ENCODE measurements at places on chromosomes 12 and 14.

DNA sequence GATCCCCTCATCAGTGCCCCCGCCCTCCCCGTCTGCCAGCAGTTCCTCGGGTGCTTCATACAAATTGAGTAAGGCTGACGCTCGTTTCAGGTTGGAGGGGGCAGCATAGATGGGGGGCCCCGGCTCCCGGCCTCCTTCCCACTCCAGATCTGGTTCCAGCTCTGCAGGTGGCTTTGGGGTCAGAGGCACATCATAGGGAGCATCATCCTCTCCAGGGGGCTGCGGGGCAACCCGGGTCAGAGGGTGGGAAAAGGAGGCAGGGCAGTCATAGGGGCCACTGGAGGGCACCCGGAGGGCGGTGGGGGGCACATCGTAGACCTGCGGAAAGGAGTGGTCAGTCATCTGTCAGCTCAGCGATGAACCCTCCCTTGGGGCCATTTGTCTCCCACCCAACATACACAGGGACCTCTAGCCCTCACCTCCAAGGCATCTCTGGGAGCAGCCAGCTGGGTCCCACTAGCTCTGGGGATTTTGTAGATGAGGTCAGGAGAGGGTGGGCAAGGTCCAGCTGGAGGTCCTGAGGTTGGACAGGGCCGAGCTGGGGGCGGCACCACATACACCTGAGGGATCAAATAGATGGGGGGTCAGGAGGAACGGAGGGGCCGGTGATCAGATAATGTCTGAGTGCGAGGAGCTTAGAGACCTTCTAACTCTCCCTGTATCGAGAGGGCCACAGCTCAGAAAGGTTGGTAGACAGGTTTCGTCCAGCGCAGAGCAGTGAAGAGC, 5.1 kb downstream of the EFS start:
- DNase-seq, result no peak

- DNase-seq, result peak; percentile 78
Observed at GRCh38 chr14:92553438-92553837, 39.9 kb downstream of the RIN3 start.

- no peak for DNase-seq
Observed at GRCh38 chr14:102215576-102216250, 76.0 kb downstream of the WDR20 start.

- no peak for DNase-seq
Observed at GRCh38 chr12:66070378-66071120, 60.0 kb downstream of the LLPH start.

DNA sequence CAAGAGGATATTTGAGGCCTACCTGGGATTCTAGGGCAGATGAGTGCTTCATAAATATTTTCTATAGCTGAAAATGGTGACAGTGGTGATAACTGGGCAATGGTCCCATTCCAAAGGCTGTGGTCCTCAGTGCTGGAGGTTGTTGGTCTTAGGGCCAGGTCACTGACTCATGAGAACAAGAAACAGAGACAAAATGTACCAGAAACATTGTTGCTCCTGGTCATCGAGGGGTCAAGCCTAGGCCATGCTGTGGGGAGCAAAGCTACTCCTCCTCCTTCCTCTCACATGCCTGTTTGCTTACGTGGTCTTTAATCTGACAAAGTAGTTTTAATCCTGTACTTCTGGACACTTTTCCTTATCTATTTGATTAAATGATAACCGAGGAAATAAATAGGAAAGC, 33.8 kb downstream of the ERG28 start:
- no peak for DNase-seq

DNA sequence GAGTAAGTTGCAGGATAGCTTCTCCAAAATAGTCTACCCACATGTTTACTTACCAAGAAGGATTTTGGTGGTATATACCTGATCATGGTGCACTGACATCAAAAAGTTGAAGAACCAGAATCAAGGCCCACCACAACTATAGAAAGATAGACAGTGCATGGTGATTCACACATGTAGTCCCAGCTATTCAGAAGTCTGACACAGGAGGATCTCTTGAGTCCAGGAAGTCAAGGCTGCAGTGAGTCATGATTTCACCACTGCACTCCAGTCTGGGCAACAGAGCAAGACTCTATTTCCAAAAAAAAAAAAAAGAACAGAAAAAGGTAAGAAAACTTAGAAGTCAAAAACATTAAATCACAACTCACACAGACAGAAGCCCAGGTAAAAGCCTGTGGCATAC, 422.2 kb upstream of the FOXG1 start:
- peak; percentile 27 for DNase-seq

DNA sequence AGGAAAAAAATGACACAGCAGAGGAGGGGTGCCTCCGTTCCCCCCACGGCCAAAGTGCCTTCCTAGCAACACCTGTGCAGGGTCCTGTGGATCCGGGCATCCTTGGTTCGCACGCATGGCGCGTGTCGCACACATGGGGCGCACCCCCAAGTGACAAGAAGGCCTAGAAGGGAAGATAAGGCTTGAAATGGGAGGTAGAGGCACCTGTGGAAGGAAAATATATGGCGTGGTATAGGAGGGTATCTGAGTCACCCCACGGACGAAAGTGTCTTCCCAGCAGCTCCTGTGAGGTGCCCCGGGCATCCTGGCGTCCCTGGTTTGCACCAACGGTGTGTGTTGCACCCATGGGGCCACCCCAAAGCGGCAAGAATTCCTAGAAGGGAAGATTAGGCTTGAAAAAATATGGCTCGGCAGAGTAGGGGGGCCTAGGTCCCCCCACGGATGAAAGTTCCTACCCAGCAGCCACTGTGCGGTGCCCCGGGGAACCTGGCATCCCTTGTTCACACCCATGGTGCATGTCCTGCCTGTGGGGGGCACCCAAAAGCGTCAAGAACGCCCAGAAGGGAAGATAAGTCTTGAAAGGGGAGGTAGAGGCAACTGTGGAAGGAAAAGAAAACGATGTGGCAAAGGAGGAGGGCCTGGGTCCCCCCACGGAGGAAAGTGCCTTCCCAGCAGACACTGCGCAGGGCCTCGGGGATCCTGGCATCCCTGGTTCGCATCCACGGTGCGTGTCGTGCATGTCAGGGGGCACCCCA, 280.0 kb downstream of the ALG10 start:
- no peak for DNase-seq

- no peak for DNase-seq
Observed at GRCh38 chr14:87046960-87047359, 946.0 kb downstream of the GALC start.

- no peak for DNase-seq
Observed at GRCh38 chr14:32726516-32726915, 212.2 kb upstream of the NPAS3 start.

GRCh38 chr12:96218989-96219678, 25.0 kb downstream of the ELK3 start:
- DNase-seq, result no peak

- DNase-seq, result no peak
Observed at GRCh38 chr12:104672501-104673265, 215.9 kb downstream of the CHST11 start.

GRCh38 chr12:123908884-123909725, 63.5 kb downstream of the CCDC92 start:
- DNase-seq, result no peak

GRCh38 chr12:131130311-131130911, 176.7 kb downstream of the ADGRD1 start:
- DNase-seq, result no peak

DNA sequence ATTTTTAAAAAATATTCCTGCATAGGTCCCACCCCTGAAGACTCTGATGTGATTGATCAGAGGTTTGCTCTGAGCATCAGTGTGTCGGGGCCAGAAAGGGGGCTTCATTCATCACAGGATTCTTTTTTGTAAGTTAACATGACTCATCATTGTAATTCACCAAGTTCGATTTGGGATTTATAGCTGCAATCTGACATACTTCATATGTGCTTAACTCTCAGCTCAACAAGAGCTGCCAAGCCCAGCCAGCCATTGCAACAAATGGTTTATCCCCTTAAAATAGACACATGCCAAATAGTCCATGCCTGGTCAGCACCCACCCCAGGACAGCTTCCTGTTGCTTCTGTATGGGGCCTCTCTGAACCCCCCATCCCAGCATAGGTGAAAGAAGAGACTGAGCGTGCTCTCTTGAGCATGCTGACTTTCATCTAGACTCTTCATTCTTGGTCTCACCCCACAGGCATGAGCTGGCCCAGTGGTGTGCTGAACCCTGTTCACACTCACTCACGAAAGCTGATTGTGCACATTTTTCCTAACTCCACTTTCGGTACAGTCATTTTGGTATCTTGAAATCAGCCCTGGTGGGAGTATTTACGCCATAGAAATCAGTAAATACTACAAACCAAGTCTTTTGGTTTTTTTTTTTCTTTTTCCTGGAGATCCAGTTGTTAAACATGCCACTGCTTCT, 101.4 kb downstream of the STAB2 start:
- no peak for DNase-seq

DNA sequence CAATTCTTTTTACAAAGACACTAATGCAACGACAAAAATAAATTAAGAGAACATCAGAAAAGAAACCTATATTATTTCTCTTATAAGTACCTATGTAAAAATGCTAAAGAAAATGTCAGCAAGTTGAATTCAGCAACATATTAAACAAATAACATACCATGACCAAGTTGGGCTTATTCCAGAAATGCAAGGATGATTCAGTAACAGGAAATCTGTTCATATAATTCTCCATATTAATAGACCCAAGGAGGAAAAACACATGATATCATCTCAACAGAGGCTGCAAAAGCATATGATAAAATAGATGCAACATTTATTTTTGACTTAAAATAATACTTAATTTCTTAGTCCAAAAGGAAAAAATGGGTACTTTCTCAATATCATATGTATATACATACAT, 25.1 kb upstream of the GPHB5 start:
- peak; percentile 74 for DNase-seq

DNA sequence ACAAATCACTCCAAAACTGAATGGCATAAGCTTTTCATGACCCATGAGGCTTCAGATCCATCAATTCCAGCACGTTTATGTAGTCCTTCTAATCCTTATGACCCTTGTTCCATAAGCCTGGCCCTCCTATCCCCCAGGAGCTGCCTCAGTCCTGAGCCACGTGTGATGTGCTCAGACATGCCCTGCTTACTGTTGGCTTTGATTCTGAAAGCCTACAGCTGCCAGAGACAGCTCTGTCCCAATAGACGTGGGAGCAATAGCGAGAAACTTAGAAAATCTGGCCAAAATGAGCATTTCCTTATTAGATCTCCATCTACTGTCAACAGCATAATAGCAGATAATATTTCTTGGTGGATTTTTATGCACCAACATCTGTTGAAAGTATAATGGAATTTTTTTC, 33.2 kb downstream of the DUSP6 start:
- no peak for DNase-seq

DNA sequence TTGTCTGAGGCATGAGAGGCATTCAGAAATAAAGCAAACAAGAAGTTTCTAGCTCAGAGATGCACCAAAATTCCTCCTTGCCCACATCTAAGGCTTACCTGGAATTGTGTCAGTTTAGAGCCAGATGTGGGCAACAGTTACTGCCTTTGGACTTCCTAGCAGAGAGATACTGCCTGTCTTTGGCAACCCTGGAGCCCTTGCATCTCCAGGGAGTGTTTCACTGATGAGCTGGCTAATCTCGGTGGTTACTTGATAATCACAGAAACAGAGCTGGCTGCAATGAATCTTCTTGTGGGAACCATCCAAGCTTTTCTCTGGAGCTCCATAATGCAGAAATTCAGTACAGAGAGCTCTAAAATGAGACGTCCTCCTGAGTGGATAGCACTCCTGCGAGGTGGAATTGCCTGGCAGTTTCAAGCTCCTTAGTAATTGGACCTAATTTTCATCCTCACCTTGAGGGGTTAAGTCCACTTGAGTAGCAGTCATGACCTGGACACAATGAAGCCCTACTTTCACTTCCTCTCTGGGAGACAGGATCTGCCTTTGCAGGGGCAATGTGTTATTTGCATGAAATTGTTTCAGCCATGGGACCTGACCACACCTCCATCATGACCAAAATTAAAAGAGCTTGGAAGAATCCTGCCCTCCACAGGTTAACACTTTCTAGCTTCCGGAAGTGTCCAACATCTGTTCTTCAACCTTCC, 108.8 kb upstream of the ARHGAP5 start:
- DNase-seq, result peak; percentile 69

- no peak for DNase-seq
Observed at GRCh38 chr12:122545855-122546254, 18.8 kb downstream of the KNTC1 start.

DNA sequence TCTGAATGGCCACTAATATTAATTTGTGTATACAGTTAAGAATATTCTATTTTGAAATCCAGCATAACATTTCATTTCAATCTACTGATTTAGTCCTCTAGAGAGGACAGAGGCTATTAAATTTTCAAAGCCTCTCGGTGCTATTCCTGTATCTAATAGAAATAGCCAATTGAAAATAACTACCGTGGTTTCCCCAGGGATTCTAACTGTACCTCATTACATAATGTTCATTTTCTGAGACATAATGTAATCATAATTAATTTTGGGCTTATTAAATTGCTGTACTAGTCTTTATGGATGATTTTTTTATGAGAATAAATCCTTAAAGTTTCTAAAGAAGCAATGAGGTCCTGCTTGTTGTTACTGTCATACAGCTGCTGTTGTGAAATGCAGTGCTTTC, 38.6 kb upstream of the ACSS3 start:
- DNase-seq, result no peak

DNA sequence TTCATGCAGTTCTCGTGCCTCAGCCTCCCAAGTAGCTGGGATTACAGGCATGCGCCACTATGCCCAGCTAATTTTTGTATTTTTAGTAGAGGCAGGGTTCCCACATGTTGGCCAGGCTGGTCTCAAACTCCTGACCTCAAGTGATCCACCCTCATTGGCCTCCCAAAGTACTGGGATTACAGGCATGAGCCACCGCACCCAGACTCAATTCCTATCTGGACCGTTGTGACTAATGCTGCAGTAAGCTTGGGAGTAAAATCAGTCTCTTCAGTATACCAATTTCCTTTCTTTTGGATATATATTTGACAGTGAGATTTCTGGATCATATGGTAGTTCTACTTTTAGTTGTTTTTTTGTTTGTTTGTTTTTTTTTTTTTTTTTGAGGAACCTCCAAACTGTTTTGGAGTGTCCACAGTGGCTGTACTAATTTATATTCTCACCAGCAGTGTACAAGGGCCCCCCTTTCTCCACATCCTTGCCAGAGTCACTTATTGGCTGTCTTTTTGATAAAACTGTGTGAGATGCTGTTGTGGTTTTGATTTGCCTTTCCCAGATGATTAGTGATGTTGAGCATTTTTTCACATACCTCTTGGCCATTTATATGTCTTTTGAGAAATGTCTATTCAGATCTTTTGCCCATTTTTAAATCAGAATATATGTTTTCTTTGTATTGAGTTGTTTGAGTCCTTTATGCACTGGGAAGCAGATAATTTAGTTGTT, 37.3 kb upstream of the EVL start:
- DNase-seq, result peak; percentile 53

DNA sequence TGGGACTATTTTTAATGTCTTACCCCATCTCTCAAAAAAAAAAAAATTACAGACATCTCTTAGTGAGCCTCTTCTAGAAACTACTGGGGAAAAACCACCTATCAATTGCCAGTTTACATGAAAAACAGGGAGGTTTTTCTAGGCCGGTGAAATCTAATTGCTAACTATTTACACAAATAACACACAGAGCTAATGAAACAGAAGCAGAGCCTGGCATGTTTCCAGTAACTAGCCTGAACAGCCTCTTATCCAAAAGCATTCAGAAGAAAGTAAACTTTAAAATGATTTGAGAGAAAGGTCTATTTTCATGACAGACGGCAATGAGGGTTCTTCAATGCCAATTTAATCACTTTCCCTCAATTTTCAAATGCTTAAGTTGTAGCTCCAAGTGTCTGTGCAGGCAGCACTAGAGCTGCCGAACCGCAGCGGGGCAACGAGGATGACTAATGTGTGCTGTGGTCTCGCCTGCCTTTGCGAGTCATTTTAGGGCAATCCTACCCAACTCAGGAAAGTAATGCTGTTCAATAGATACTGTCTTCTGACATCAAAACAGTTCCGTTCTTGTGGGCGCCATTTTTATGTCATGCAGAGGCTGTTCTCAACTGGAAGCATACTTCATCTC, 84.6 kb downstream of the SETD3 start:
- DNase-seq, result peak; percentile 68

Data from fibroblast of skin of right biceps (primary cell).